ENCODE measurements at places on chromosomes 13 and 19.

DNA sequence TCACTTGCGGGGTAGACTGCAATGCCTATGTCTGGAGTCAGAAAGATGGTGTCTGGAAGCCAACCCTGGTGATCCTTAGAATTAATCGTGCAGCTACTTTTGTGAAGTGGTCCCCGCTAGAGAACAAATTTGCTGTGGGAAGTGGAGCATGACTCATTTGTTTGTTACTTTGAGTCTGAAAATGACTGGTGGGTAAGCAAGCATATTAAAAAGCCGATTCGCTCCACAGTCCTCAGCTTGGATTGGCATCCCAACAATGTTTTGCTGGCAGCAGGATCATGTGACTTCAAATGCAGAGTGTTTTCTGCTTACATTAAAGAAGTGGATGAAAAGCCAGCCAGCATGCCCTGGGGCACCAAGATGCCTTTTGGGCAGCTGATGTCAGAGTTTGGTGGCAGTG lies 9.5 kb upstream of the ERVV-1 start:
- no peaks in the 10 kb centered on the region for H3K36me3 ChIP-seq
- DNase-seq = no peak
- H3K27ac ChIP-seq = no peak overlapping the region
- no peaks in the 10 kb centered on the region for H3K27me3 ChIP-seq
- H3K4me3 ChIP-seq = no peak overlapping the region
- H3K4me1 ChIP-seq = no peaks in the 10 kb centered on the region

DNA sequence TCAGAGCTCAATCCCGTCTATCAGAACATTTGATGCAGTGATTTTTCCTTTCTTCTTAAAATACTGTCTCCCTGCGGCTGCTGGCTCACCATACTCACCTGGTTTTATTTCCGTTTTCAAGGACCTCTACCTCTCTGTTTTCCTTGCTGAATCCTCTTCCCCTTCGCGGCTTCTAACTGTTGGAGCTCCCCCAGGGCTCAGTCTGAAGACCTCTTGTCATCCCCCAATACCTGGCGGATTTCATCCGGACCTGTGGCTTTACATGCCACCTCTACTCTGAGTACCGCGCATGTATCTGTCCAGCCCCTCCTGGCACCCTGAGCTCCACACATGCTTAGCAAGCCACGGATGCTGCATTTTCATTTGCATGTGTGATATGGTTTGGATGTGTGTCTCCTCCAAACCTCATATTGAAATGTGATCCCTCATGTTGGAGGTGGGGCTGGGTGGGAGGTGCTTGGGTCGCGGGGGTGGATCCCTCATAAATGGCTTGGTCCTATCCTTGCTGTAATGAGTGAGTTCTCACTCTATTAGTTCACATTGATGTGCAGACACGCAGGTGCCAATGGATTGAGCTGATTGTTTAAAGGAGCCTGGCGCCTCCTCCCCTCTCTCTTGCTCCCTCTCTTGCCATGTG lies 106.2 kb upstream of the LSM14A start:
- no peaks in the 10 kb centered on the region for H3K36me3 ChIP-seq
- no peaks in the 10 kb centered on the region for H3K4me1 ChIP-seq

DNA sequence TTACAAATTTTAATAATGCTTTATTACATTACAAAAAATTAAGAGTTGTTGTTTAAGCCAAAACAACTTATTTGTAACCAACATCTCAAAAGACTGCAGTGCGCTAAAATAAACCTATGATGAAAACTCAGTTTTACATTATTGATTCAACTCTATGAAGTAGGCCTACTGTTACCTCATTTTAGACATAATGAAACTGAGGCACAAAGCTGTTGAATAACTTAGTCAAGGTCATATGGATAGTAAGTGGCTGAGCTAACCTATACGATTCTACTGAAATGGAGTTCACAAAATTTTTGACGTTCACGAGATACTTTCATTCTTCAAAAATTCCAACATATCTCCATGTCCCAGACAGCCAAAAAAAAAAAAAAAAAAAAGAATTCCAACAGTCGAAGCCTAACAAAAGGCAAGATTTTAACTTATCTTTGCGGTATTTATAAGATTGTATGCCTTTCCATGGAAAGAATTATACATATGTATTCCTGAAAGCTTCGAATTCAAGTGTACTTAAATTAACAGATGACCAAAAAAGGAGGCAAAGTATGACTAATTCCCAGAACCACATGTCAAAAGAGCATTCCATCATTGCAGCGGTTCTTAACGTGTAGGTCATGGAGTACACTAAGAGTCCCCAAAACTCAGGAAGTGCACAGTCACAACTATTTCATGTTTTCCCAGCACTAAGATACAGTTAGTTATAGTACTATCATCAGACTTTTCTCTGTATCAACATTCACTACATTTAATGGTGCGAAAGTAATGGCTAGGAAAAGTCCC lies 69.4 kb downstream of the PSPC1 start:
- no peak overlapping the region for H3K4me3 ChIP-seq
- DNase-seq = no peak
- no peaks in the 10 kb centered on the region for H3K36me3 ChIP-seq
- no peak overlapping the region for H3K27ac ChIP-seq

- H3K27ac ChIP-seq = peak overlapping the region; percentile 99
- peak; percentile 83 for DNase-seq
- no peaks in the 10 kb centered on the region for H3K36me3 ChIP-seq
- no peaks in the 10 kb centered on the region for H3K4me1 ChIP-seq
- H3K27me3 ChIP-seq = no peaks in the 10 kb centered on the region
These were observed 4.9 kb upstream of the ZFP36 start for GRCh38 chr19:39401549-39402345.

GRCh38 chr13:37618554-37618953 lies 20.0 kb upstream of the POSTN start:
- no peak overlapping the region for H3K27ac ChIP-seq
- no peaks in the 10 kb centered on the region for H3K36me3 ChIP-seq
- no peaks in the 10 kb centered on the region for H3K27me3 ChIP-seq
- no peak for DNase-seq

DNA sequence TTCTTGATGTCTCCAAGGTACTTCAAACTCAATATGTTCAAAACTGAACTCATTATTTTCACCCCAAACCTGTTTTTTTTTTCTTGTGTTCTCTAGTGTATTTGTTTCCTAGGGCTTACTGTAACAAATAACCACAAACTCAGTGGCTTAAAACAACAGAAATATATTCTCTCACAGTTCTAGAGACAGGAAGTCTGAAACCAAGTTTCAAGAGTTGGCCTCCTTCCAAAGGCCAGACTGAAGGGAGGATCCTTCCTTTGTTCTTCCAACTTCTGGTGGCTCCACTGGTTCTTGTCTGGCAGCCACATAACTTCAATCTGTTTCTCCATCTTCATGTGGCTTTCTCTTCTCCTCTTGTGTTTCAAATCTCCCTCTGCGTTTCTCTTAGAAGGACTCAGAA lies 62.0 kb upstream of the PDCD5 start:
- no peak overlapping the region for H3K27ac ChIP-seq
- no peak overlapping the region for H3K4me3 ChIP-seq
- no peaks in the 10 kb centered on the region for H3K27me3 ChIP-seq
- DNase-seq = no peak

All from right atrium auricular region (tissue), 2 donors.